ENCODE measurements at places on chromosomes 13 and 19.

DNA sequence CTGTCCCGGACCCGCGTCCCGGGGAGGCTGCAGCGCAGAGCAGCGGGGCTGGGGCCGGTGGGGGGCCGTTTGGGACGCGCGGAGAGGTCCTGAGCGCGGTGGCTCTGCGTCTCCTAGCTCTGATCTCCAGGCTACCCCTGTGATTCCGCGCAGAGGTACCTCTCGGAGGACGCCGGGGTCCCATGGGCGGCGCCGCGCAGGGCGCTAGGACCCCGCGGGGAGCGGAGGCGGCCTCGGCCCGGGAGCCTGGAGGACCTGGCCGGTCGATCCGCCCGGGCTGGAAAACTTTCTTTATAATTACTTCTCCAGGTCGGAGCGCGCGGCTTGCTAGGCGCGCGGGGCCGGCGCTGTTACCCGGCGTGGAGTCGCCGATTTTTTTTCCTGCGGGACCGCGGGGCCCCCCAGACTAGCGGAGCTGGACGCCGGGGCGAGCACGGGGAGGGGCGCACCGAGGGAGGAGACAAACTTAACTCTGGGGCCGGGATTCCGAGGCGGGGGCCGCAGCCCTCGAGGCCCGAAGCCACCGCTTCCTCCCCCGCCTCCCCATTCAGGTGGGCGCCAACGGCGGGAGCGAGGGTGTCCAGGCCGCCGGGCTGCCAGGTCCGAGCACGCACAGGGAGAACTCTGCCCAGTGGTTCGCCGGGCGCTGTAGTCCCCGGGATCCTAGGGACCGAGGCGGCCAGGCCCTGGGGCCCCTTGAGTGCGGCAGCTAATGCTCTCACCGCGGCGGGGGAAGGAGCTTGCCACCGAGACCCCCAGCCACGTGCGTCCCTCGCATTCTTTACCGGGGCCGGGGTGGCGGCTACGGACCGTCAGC is 848 bp upstream of the CEBPA start:
- no peak for DNase-seq

- DNase-seq: no peak
These were observed 1303.4 kb downstream of the PCDH9 start for GRCh38 chr13:65926750-65927171.

DNA sequence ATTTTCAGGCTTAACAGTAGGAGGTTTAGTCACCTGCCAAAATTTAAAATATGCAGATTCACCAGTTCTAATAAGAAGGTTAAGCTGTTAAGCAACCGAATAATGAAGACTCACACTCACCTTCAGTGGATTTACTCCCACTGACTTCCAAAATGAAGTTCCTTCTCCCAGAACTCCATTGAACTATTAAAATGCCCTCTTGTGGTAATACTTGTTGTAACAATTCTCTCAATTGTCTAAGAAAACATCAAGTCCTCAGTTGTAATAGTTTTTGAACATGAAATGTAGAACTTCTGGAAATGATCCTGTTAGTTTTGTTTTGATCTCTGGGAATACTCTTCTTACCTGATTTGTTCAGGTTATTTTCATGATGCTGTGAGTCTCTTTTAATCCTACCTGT is 522.0 kb upstream of the ATXN8OS start:
- DNase-seq: no peak

DNA sequence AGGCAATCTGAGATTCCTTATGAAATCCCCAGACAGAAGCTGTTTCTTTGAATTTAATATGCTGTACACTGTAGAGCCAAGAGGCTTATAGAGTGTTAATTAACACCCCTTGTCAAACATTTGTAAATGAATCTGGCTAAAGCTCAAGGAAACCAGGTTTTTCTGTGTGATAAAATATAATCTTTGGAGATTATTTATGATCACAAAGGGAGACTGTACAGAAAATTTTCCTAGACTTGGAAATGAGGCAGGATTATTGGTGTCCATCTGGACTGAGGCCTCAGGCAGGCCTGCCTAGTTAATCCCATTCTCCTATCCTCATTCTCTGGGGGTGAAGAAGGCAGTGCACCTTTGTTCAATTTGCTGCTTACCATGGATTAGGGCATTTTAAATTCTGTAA is 17.8 kb downstream of the KL start:
- no peak for DNase-seq

- DNase-seq: no peak
These were observed 51.7 kb upstream of the KLF2 start for GRCh38 chr19:16272945-16273344.

- DNase-seq: no peak
These were observed 4.2 kb upstream of the PRODH2 start for GRCh38 chr19:35816846-35817245.

DNA sequence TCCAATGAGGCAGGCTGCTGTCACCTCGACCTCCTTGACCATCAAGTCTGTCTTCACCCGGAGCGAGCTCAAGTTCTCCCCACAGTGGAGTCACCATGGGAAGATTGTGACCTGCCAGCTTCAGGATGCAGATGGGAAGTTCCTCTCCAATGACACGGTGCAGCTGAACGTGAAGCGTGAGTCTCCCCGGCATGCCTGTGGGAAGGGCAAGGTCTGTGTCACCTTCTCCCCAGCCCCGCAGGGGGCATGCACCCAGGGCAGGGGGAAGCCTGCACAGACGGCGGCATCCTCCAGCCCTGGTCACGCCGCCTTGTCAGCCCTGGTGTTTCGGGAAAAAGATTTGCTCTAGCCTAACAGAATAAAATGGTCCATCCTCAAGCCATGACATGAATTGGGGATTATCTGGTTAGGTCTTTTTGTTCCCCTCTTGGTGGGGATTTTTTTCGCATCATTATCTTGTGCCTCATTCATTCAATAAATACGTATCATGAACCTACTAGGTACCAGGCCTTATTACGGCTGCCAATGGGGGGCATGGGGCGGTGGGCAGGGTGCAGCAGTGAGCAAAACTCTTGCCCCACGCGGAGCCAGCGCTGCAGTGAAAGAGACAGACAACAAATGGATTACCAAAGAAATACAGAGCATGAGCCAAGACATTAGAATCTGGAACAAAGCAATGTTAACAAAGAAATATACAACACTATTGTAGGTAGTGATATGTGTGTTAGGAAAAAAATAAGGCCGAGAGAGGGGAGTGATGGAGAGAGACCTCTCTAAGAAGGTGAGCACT is 7.4 kb downstream of the CD22 start:
- no peak for DNase-seq

DNA sequence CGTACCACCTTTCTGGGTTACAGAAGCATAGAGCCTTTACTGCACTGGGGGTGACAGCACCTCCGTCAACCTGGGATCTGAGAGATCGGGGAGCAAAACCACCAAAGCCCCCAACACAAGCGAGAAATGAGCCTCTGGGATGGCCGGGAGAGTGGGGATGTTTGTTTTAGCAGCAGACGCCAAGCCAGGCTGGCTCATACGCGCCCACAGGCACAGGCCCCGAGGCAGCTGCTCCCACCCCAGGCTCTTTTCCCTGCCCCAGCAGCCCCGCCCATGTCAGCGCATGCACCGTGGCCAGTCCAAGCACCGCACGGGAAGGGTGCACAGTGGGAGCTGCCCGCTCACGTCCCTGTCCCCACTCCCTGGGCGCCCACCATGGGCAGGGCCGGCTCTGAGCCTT is 8.5 kb downstream of the PIP5K1C start:
- DNase-seq: no peak

DNA sequence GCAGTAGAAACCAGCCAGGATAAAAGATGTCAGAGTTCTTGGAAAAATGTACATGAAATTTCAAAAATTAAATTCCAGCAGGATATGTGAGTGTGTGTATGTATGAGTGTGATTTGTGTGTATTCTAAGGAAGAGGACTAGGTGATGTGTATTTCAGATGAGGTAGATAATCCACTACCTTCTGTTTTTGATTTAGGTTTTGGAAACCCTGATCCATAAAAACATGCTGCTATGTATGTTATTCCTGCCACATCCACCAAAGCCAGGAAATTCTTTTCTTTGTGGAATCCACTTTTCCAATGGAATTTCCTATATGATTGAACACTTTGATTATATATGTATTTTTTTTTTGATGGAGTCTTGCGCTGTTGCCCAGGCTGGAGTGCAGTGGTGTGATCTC is 276.9 kb downstream of the UQCRFS1 start:
- no peak for DNase-seq

GRCh38 chr13:33125821-33126570 is 109.8 kb downstream of the KL start:
- no peak for DNase-seq

DNA sequence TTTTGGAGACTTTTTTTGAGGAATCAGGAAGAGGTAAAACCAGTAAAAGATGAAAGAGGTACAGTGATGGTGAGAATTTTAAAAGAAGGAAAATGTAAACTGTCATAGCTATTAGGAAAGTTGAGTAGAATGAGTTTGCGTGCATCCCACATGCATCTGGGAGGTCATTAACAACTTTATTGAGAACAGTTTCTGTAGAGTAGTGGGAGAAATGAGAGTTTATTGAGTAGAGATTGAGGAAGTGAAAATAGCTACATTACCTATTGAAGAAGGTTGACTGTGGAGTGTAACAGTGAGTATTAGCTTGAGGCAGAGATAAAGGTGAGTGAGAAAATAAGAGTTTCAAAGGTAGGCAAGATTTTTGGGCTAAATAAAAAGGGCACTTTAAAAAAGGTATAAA is 38.7 kb downstream of the BRCA2 start:
- no peak for DNase-seq

- no peak for DNase-seq
These were observed 13.5 kb downstream of the PPP1R13L start for GRCh38 chr19:45391346-45391745.

DNA sequence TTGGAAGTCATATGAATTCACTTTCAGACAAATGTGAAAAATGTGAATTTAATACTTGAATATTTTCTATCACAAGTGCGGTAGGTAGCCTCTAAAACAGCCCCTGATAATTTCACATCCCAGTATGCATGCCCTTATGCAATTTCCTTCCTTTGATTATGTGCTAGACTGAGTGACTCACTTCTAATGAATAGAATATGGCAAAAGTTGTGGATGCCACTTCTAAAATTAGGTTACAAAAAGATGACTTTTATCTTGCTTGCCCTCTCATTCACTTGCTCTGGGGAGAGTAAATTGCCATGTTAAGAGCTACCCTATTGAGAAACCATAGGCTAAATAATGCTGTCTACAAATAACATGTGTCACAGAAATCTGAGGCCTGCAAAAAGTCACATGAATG is 402.5 kb upstream of the PCDH9 start:
- DNase-seq: no peak

- no peak for DNase-seq
These were observed 61.1 kb downstream of the SACS start for GRCh38 chr13:23372264-23372906.

GRCh38 chr19:45768655-45768983 is 433 bp downstream of the SIX5 start:
- DNase-seq: no peak

- DNase-seq: no peak
These were observed 328.9 kb upstream of the SLC10A2 start for GRCh38 chr13:103395139-103395538.

GRCh38 chr13:42056146-42056545 is 7.7 kb downstream of the DGKH start:
- no peak for DNase-seq

GRCh38 chr13:22793598-22794134 is 387.1 kb upstream of the SGCG start:
- no peak for DNase-seq

DNA sequence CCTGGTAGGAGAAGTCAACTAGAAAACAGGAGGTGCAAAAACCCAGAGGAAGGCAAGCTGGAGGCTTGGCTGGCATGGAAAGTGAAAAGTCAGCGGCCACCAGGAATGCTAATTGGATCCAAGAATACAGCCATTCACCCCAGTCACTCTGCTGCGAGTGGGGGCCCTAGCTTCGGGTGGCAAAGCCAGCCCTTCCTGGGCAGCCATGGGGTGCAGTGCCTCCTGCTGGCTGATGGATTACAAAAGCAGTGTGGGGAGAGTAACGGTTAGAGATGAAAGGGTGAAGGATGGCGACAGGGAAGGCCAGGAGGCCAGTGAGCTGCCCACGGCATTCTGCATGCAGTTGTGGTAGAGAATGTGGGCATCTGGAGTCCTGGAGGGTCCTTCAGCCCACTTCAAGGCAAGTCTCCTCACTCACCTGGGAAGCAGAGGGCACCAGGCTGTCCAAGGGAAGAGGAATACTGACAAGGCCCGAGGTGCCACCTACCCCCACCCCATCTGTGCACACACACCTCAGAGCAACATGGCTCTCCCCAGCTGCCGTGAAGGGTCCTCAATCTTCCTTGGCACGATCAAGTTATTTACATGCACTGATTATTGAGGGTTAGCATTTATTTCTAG is 20.3 kb upstream of the EPHX3 start:
- no peak for DNase-seq

DNA sequence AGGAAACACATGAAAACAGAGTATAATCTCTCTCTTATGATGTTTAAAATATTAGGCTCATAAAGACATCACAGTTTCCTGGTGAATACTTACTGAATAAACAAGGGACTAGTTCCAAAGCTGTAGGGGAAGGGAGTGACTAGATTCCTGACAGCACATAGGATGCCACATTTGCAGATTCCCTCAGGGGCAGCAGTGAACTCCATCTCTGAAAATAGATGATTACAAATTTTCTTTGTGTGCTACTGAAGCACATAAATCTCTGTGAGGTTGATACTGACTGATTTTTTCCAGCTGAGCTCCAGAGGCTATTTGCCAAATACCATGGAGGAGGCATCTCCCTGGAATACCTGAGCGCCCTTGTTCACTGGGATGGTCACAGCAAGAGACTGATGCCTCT is 77.3 kb downstream of the FGF9 start:
- DNase-seq: no peak

- DNase-seq: no peak
These were observed 30.1 kb downstream of the DNAJC3 start for GRCh38 chr13:95707035-95707434.

DNA sequence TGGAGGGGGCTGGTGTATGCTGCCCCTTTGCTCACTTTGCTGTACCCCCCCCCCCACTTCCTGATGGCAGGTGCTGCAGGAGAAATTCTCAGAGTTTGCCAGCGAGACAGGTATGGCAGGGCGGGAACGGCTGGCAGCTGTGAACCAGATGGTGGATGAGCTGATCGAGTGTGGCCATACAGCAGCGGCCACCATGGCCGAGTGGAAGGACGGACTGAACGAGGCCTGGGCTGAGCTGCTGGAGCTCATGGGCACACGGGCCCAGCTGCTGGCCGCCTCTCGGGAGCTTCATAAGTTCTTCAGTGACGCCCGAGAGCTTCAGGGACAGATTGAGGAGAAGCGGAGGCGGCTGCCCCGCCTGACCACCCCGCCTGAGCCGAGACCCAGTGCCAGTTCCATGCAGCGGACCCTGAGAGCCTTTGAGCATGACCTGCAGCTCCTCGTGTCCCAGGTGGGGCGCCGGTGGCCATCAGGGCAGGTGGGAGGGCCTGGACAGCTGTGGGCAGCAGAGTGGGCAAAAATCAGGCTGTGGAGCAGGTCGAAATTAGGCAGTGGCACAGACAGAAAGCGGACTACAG is 19.6 kb upstream of the SHKBP1 start:
- no peak for DNase-seq

GRCh38 chr13:75541961-75542360 is 4.3 kb upstream of the COMMD6 start:
- no peak for DNase-seq

- DNase-seq: no peak
These were observed 866 bp downstream of the COX7A1 start for GRCh38 chr19:36151144-36152018.

GRCh38 chr13:63336549-63336948 is 1920.9 kb upstream of the PCDH20 start:
- DNase-seq: no peak

GRCh38 chr19:1445185-1445931 is 4.6 kb upstream of the APC2 start:
- peak; percentile 88 for DNase-seq
